ENCODE measurements at places on chromosomes 1 and 21.
A peak's percentile ranks its signal among the peaks of the same experiment; 100 is the strongest.

DNA sequence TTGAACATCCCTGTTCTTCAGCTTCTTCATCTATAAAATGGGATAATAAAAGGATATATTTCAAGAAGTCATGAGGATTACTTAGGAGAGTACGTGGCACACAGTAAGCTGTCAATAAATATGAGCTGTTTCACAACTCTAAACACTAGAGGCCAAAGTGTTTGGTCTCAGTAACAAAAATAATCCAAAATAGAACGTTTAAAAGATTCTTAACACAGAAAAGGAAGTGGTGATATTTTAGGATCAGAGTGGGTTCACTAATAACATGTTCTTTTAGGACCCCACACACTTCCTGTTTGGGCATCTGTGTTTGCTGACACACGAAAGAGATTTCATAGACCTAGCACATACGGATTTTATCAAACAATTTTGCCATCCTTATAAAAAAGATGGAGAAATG, 32.9 kb downstream of the TNFSF18 start:
- no peak for ATAC-seq

- peak; percentile 71 for ATAC-seq
Observed at GRCh38 chr1:209367061-209367772, 216.3 kb upstream of the CAMK1G start.

DNA sequence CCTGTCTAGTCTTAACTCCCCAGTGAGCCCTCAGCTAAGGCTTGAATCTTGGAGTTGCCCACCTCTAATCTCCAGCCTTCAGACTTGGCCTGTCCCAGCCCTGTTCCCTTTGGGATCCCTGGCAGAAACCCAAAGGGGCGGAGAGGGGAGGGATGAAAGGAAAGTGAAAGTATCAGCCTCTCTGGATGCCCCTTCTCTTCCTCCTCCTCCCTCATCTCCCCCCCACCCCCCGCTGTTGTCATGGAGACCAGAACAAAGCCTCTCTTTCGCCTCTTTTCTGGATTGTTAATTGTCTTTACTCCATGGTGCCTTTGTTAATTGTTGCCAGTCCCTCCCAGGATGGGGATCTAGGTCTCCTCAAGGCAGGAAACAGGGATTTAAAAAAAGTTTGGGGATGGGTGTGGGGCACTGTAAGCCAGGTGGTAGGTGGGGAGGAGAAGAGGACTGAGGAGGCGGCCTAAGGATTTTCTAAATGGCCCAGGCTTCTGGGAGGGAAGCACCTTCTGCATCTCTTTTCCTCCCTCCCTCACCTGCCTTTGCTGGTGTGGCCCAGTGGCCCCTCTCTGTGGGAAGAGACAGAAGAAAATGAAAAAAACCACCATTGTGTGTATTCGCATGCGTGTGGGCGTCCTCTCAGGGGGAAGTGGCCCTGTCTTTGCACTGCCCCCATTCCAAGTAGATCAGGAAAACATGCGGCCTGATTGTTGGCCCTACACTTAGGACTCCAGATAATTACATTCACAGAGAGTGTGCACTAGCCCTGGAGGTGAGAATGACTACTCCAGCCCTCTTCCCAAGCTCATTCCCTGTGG, 7.5 kb upstream of the SOX13 start:
- peak; percentile 38 for ATAC-seq

DNA sequence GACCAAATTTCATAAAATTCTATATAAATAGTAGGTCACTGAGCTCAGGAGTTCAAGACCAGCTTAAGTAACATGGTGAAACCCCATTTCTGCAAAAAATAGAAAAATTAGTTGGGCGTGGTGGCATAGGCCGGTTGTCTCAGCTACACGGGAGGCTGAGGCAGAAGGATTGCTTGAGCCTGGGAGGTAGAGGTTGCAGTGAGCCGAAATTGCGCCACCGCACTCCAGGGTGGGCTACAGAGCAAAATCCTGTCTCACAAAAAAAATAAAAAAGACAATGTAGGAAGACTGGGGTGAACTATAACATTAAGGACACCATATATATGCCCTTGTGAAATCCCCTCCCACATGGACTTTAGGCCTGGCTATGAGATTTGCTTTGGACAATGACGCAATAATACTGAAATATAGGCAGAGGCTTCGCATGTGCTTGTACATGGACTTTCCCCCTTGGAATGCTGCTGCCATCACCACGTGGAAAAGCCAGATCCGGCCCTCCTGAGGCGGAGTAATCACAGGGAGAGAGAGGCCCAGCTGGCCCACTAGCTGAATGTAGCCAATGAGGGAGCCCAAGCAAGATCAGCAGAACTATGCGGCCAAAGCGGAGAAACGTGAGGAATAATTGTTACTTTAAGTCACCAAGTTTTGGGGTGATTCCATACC, 13.1 kb upstream of the USP1 start:
- no peak for ATAC-seq

DNA sequence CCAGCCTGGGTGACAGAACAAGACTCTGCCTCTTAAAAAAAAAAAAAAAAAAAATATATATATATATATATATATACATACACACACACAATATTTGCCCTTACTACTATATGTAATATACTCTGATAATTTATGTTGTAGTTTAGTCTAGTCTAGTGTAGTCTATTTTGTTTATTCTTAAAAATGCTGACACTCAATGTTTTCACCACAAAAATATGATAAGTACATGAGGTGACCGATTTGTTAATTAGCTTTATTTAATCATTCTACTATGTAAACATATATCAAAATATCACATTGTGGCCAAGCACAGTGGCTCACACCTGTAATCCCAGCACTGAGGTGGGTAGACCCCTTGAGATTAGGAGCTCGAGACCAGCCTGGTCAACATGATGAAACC, 19.8 kb upstream of the ZNF362 start:
- ATAC-seq: no peak

DNA sequence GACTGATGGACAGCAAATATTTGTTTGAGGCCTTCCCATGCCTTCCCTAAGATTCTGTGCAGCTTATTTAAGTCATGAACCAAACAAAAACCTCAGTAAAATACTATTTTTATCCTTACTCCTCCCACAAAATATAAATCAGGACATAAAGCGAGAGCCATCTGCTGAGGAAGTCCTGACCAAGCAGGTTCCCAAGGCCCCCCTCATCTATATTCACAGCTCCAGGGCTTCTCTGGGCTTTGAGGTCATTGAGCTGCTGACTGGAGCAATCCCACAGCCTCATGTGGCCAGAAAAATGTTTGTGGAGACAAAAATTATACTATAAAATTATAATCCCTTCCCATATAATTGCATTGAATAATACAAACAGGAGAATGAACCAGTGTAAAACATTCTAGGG, 846.2 kb downstream of the ADGRL2 start:
- ATAC-seq: no peak

DNA sequence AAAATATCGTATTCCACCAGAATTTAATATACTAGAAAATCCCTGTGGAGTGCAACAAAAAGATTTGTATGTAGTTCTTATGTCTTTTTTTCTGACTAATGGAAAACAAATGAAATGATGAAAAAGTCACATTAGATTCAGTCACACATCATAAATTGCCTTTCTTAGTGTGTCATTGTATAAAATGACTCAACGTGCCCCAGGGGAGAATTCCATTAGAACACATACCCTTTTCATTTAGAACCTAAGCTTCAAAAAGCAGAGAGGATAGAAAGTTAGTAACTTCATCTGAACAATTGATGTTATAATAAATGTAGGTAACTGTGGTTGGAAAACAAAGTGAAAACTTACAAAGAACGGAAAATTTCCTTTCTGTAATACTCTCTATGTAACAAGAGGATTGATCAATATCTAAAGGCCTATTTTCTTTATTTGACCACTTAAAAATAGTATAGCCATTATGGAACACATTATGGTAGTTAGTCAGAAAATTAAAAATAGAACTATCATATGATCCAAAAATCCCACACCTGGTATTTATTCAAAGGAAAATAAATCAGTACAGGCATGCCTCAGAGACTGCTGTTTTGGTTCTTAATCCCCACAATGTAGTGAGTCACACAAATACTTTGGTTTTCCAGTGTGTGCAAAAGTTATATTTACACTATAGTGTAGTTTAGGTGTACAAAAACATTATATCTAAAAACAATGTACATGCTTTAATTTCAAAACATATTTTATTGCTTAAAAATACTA, 1016.1 kb downstream of the KCNT2 start:
- peak; percentile 94 for ATAC-seq

DNA sequence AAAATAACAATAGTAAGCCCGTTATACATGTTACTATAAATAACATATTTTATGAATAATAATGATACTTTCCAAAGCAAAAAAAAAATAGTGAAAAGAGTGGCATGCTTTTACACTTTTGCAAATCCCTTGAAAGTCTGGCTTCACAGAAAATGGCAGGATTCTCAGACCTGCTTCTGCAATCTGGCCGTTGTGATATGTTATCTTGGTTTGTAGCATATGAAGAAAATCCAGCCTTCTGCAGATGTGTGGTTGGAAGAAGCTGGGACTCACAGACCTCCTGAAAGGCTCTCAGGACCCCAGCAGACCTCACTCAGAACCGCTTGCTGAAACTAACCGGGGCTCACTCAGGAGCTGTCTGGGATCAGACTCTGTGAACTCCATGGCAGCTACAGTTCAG, 256.0 kb upstream of the TMEM51 start:
- ATAC-seq: no peak

DNA sequence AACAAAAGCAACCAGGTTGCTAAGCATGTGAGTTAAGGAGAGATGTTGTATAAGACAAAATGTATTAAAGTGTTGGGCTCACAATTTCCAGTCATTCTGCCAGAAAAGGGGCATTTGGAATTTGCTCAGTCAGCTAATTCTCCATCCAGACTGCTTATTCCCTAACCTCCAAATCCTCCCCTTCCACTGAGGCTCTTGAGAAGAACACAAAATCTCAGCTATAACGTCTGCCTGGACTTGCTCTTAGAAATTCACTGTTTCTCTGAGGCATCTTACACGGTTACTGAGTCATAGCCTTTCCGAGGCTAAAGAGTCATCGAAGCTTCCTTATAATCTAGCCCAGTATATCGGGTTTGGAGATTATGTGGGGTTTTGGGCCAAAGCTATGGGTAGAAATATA, 548.2 kb upstream of the ADGRL4 start:
- no peak for ATAC-seq

GRCh38 chr1:24641646-24642151, 1.4 kb upstream of the SRRM1 start:
- ATAC-seq: no peak
